PC-3 (cell line): ENCODE measurements at places on chromosomes 11 and 22. TPM values are rescaled to one million over a fixed set of nuclear protein-coding genes. Genes with fewer than 3 reads are reported as not detected.

- DNase-seq = no peak
These were observed 21.5 kb upstream of the POU2AF1 start for GRCh38 chr11:111400595-111400994.

STK33 gene
- not detected in 2 replicates for total RNA-seq

GAB4 gene
- total RNA-seq = not detected in 2 replicates

DNA sequence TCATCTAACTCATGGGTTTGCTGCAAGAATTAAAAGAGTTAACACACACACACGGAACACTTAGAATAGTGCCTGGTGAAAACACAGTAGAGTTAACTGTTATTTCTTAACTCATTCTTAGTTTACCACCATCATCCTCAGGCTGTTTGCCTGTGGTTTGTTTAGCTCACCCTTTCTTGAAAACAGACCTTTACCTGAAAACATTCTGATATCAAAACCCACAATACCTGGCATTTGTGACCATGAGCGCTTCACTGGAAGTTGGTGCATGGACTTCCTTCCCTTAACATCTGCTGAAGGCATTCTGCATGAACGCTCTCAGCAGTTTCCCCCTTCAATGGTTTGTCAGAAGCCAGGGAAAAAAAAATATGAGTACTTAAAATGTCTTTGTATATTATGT, 256.0 kb downstream of the ETS1 start:
- DNase-seq = no peak

DNA sequence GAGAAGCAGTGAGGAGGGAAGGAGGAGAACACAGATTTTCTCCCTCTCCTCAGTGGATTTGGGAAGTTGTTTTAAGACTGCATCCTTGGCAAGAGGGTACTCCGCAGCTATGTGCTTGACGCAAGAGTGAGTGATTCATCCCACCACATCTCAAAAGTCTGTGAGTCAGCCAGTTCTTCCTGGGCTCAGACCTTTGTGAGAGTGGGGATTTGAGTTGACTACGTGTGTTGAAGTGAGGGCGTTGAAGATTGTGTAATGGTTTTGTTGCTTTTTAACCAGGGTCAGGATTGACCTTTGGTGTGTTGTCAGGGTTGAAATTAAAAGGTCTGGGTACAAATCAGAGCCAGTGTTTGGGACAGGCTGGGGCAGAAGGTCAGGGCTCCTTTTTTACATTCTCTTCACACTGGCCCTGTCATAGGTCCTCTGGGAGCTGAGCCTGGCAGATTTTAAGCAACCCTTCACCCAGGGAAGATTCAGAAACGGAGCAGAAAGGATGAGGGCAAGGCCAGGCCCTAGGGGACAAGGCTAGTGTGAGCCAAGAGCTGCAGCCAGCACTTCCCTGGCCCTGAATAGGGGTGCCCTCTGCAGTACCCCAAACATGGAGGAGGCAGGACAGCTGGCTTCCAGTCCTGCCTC, 4.2 kb upstream of the C11orf86 start:
- DNase-seq = peak; percentile 99

DNA sequence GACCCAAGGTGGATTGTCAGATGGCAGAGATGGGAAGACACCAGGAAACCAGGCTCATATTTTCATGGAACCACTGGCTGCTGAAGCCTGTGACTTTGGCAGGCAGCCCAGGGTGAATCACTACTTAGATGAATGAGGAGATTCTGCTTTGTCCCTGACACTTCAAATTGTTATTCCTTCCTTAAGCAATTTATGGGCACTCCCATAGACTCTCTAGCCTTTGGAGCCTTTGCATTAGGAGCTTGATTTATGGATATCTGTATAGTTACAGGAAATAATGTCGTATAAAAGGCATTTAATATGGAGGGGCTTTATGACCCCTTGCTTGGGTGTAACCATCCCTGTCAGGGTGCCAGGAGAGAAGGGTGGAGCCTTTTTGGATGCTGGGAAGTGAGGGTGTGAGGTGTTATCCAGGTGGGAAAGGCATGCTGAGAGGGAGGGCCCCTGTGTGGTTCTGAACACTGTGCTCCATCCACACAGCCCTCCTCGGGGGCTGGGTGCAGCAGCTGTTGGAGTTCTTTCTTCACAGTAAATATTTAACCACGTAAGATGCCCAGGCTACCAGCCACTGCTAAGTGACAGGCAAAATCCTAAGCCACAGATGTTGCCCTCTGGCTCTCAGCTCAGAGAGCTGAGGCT, 35.3 kb downstream of the IL18 start:
- DNase-seq = peak; percentile 97

- DNase-seq = no peak
These were observed 16.6 kb downstream of the POLA2 start for GRCh38 chr11:65278356-65278755.

DNA sequence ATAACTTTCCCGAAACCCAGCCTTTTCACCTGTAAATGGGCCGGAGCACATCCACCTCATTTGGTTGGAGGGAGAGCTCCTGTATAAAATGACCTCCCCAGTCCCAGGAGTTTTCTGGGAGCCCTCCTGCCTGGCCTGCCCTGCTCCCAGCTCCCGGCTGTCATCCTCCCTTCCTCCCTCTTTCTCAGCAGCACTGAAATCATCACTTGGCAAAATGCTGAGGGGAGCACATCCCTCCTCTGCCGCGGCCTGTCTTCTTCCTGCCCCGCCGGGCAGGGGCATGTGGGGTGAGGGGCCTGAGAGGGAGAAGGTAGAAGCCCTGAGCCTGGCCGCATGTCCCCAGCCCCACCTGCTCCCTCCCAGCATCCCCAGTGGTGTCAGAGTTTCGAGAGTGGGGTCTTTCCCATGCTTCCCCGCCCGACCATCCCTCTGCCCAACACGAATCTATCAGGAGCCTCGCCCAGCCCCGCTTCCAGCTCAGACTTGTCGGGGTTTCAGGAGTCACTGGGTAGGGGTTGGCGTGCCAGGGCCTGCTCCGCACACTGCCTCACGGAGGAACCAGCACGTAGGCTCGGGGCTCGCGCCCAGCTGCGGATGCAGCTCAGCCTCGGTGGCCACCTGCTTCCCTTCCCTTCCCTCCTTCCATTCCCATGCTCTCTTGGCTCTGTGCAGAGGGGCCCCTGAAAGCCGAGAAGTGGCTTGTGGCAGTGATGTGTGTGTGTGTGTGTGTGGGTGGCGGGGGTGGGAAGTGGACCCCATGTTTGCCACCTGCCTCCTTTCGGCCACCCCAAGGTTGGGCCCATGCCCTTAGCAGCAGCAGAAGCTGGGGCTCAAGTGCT, 37.1 kb downstream of the NECTIN1 start:
- no peak for DNase-seq

GRCh38 chr11:33560729-33561128, 139.9 kb downstream of the C11orf91 start:
- no peak for DNase-seq

- peak; percentile 58 for DNase-seq
These were observed 15.6 kb downstream of the TBC1D10A start for GRCh38 chr22:30310881-30311771.

- DNase-seq = no peak
These were observed 7.7 kb upstream of the TCF20 start for GRCh38 chr22:42277988-42278776.

- DNase-seq = no peak
These were observed 250.7 kb upstream of the ARHGAP20 start for GRCh38 chr11:110962921-110963320.

OR8G1 gene
- not detected in 2 replicates for total RNA-seq

DNA sequence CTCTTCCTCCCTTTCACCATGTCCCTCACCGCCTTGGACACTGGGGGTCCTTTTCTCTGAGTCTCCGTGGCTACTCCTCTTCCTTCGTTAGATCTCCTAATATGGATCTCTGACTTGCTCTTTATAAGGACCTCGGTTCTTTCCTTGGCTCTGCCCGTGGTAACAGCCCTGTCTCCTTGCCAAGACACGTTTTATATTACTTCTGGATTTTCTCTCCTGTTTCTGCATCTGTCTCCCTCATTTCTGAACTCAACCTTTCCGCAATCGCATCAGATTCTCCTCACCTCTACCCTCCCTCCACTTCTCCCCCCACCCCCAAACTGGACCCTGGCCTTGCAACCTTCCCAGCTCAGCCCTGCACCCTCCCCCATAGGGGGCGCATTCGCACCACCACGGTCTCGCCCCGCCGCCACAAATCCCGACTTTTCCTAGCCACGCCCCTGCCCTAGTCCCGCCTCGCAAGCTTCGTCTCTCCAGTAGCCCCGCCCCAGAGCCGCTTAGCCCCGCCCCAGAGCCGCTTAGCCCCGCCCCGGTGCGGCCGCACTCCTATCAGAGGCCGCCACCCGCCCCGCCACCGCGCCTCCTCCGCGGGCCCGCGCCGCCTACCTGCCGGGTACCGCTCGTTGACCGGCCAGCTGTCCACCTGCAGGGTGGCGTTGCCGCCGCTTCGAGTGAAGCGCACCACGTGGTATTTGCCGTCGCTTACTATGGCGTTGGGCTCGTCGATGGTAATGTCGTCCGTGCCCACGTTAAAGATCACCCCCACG, 39.0 kb downstream of the SLC22A12 start:
- DNase-seq = no peak

GRCh38 chr11:110128161-110128560, 35.0 kb downstream of the ZC3H12C start:
- DNase-seq = no peak

DNA sequence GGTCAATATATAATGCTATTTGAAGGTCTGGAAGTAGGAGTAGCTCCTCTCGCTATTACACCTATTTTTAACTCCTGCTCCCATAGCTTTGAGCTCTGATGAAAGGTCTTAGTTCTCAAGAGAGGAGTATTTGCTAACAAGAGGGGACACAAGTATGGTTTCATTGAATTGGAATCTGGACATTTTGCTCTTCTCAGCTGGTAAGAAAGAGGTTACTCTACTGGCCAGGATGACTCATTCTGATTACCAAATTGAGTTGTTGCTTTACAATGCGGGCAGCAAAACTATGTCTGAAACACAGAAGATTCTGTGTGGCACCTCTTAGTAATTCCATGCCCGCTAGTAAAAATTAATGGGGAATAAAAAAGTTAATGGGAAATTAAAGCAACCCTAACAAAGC, 63.6 kb upstream of the EP300 start:
- peak; percentile 77 for DNase-seq

DNA sequence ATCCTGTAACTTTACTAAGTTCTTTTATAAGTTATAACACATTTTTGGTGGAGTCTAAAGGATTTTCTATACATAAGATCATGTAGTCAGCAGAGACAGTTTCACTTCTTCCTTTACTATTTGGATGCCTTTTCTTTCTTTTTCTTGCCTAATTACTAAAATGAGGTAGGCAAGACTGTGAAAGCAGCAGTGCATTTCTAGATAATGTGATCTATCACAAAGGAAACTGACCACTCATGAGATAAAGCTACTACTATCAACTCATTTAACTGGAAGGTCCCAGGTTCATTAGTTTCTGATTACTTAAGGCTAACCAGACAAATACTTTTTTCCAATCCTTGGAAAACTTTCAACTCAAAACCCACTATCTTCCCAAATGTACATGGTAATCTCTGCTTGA, 196.2 kb upstream of the E2F8 start:
- no peak for DNase-seq

DNA sequence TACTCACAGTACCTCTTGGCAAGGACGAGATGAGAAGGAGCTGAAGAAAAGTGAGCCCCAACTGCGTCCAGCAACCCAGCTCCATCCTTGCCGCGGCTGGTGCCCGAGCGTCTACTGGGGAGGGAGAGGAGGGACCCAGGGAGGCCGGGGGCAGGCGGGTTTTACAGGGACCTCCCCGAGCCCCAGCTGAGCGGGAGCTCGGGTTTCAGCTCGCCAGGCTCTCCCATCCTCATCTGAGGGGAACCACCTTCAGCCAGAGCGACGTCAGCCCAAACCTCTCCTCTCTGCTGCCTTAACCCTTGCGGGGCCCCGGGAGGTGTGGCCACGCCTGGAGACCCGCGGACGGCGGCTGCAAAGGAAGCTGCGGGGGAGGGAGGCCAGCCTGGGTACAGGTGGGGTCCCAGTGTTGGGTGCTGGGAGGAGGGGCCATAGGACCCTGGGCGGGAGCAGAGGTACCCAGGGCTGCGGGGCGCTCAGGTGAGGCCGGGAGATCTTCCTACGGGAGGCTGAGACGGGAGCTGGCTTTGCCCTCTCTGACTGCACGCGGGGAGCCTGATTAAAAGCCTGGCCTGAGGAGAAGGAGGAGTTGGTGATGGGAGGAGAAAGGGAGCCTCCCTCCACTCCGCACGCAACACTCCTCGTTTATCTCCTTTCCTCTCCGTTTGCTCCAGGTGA, at the start of gene PAMR1:
PAMR1 (minus strand) TSS at position 116 of the 675 bp plus-strand sequence; CDS start at position 85, 31 bp downstream.
- DNase-seq = no peak

FOLR2 gene
- not detected in 2 replicates for total RNA-seq

DNA sequence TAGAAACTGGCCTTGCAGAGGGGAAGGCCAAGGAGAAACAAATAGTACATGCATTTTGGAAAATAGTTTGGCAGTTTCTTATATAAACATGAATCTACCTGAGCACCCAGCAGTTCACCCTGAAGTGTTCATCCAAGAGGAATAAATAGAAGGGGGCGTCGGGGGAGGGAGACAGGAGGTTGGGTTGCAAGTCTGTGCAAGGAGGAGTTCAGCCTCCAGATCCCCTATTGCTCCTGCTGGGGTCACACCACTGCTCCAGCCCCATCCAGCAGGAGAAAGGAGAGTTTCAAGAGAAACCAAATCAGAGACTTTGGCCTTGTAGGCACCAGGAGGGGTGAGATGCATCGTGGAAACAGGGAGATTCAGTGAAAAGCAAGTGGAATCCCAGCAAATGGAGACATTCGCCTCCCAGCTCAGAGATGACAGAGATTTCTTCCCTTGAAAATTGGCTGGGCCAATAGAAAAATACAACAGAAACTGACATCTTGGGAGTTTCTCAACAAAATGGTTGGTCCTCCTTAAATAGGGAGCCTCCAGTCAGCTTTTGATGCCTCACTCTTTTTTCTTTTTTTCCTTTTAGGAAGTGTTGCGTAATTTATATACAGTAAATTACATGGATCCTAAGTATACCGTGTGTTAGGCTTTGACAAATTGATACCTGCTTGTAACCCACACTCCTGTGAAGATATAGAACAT, 34.1 kb downstream of the OTOG start:
- DNase-seq = no peak

GRCh38 chr11:43937434-43938411, 4.7 kb upstream of the C11orf96 start:
- peak; percentile 63 for DNase-seq

- no peak for DNase-seq
These were observed 247.8 kb downstream of the TBC1D22A start for GRCh38 chr22:47010211-47010610.

- DNase-seq = no peak
These were observed 5.2 kb downstream of the MAML2 start for GRCh38 chr11:96337541-96338431.

DNA sequence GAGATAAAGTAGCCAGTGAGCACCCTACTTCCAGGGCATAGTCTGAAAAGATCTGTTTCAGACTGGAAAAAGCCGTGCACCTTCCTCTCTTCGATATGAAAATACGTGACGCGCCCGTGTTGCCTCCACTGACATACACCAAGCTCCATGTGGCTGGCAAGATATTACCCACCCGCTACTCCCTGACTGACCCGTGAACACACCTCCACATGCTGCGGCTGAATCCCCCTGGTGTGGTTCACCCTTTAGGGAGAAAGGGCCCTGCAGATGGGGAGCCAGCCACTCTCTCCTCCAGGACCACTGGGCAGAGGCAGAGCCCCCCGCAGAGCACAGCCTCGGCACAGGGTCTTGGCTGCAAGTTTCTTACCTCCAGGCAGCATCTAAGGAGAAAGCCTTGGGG, 245.0 kb downstream of the BRD1 start:
- no peak for DNase-seq

OR51A2 gene
- not detected in 2 replicates for total RNA-seq
